Liver (tissue), 10 donors: ENCODE measurements at places on chromosomes 2 and 18. TPM values are rescaled to one million over a fixed set of nuclear protein-coding genes. Genes with fewer than 3 reads are reported as not detected.
A peak's percentile ranks its signal among the peaks of the same experiment; 100 is the strongest.

The L3MBTL4 gene
- 2.3 TPM for polyA plus RNA-seq

DNA sequence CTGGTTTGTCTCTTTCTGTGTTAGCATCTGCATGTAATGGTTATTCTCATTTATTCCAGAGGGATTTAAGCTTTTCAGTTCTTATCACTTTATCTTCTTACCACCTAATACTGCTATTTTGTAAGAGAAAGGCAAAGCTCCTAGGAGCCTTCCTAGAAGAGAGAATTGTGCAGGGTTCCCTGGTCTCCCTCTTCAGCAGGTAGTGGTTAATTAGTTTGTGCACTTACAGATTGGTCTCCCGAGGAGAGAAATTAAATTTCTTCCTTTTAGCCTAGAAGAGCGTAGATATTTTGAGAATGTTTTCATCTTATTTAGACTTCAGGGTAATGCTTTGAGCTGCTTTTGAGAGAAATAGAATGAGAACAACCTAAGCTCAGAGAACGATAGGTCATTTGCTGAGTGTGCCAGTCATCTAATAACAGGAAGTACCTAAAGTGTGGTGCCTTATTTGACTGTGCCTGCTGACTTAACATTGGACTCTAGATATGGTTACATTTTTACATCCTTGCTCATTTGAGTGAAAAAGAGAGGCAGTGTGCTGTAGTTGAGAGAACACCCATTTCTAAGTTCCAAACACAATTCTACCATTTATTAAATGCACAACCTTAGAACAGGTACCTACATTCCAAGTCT, 651.4 kb downstream of the STK39 start:
- no peaks in the 10 kb centered on the region for H3K27me3 ChIP-seq
- no peak for DNase-seq
- H3K4me3 ChIP-seq = no peak overlapping the region
- no peaks in the 10 kb centered on the region for H3K36me3 ChIP-seq
- H3K27ac ChIP-seq = no peak overlapping the region

DNA sequence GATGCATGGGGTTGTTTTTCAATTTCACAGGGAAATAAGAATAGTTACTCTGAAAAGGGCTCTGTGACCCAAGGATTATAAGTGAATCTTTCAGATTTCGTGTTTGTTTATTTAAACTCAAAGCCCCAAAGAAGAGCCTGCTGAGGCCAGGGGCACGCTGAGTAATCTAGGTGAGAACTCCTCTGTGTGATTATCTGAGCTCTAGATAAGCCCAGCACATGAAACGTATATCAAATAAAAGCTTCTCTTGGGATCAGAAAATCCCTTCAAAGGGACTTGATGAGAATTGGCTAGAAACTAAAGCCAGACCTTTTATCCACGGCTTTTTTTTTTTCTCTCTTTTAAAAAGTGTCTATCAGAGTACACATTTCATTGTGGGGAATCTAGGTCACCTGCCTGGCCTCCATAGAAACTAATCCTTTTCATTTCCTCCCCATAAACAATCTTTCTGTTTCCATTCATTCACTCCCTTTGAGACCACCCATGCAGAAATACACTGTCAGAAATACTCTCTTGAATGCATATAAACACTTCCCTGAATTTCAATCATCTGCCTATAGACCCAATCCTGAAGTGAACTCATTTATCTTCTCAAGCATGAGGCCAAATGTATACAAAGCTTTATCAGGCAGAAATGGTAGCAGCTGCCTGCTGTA, 137.4 kb downstream of the RIT2 start:
- no peaks in the 10 kb centered on the region for H3K27me3 ChIP-seq
- no peaks in the 10 kb centered on the region for H3K36me3 ChIP-seq
- H3K27ac ChIP-seq = no peak overlapping the region

GRCh38 chr18:37964885-37965571, 399.4 kb upstream of the CELF4 start:
- no peak for DNase-seq
- no peaks in the 10 kb centered on the region for H3K27me3 ChIP-seq
- no peaks in the 10 kb centered on the region for H3K36me3 ChIP-seq
- no peak overlapping the region for H3K27ac ChIP-seq
- H3K4me1 ChIP-seq = no peaks in the 10 kb centered on the region

- no peaks in the 10 kb centered on the region for H3K27me3 ChIP-seq
- no peaks in the 10 kb centered on the region for H3K36me3 ChIP-seq
- no peak overlapping the region for H3K27ac ChIP-seq
These were observed 366.0 kb downstream of the CMPK2 start for GRCh38 chr2:6499691-6500090.

The ACADL gene
- 22.3 TPM for polyA plus RNA-seq

- no peaks in the 10 kb centered on the region for H3K36me3 ChIP-seq
- H3K27ac ChIP-seq = no peak overlapping the region
- H3K4me1 ChIP-seq = no peaks in the 10 kb centered on the region
- H3K4me3 ChIP-seq = no peak overlapping the region
- DNase-seq = no peak
- H3K27me3 ChIP-seq = no peaks in the 10 kb centered on the region
These were observed 54.6 kb downstream of the LANCL1 start for GRCh38 chr2:210421916-210422315.

The CPO gene
- polyA plus RNA-seq = 0.31 TPM

- no peak overlapping the region for H3K4me3 ChIP-seq
- DNase-seq = no peak
- H3K4me1 ChIP-seq = no peaks in the 10 kb centered on the region
- no peak overlapping the region for H3K27ac ChIP-seq
These were observed 102.0 kb downstream of the CPO start for GRCh38 chr2:207041279-207041678.

- no peak for DNase-seq
- no peak overlapping the region for H3K4me3 ChIP-seq
- H3K27ac ChIP-seq = no peak overlapping the region
These were observed 283.6 kb upstream of the TRIB2 start for GRCh38 chr2:12432985-12433625.

DNA sequence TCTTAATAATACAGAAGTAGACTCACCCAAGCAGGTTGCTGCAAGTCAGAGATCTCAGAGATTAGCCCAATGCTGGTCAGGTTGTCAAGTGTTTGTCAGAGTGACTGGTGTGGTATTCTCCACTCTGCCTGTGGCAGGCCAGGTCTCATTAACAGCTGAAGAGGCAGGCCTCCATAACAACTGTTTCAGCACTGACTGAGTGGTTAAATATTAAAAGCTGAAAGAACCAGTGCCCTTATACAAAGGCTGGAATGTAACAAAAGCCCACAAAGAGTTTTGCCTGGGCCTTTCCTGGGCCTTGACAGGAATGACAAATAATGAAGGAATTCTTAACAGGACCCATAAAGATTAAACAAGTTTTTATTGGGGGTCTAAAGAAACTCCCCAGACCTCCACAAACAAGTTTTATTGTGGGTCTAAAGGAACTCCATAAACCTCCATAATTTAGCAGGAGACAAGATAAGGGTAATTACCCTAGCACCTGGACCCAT, 26.8 kb downstream of the SULT1C2 start:
- no peaks in the 10 kb centered on the region for H3K27me3 ChIP-seq
- no peak overlapping the region for H3K27ac ChIP-seq
- H3K4me1 ChIP-seq = no peaks in the 10 kb centered on the region
- H3K4me3 ChIP-seq = no peak overlapping the region

DNA sequence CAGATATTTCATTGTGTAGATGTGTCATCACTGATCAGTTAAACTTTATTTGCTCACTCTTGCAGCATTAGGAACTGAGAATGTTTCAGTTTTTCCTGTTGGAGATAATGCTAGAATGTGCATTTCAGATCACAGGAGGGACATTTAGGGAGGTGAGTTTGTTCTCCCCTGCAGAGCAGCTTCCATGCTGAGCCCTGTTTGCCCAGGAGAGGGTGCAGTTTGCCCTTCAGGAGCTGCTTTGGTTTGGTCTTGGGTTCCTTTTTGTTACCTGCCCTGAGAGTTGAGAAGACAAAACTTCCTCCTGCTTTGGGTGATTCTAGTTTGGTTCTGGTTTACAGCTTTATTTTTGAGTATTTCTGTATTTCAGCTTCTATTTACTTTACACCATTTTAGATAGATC, 49.9 kb downstream of the DGKD start:
- H3K4me1 ChIP-seq = peaks cover 3% of the 10 kb centered on the region
- H3K4me3 ChIP-seq = no peak overlapping the region
- no peaks in the 10 kb centered on the region for H3K27me3 ChIP-seq
- DNase-seq = no peak

DNA sequence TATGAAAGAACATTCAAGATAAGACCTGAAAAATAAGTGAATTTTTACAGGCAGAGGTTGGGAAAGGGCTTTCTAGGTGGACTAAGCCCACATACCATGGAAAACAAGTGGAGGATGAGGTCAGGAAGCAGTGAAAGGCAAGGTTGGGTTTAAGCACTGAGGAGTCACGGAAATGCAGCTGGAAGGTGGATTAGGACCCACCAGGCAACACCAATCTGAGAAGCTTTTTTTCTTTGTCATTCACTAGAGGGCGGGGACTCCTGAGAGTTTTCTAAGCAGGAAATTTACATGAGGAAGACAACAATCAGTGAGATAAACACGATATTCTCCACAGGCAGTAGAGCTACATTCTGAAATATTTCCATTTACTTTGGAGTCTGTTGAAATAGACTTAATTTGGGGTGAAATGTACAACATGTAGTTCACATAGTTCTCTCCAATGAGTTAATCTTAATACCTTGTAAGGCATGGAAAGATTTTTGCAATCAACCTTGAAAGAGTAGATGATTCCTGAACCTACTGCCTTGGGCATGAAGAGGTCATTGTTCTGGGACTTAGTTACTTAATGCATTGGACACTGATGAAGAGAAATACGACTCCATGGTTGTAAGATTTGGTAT, 40.7 kb downstream of the VIT start:
- no peaks in the 10 kb centered on the region for H3K27me3 ChIP-seq
- H3K4me3 ChIP-seq = no peak overlapping the region
- H3K36me3 ChIP-seq = no peaks in the 10 kb centered on the region
- DNase-seq = no peak
- no peak overlapping the region for H3K27ac ChIP-seq

DNA sequence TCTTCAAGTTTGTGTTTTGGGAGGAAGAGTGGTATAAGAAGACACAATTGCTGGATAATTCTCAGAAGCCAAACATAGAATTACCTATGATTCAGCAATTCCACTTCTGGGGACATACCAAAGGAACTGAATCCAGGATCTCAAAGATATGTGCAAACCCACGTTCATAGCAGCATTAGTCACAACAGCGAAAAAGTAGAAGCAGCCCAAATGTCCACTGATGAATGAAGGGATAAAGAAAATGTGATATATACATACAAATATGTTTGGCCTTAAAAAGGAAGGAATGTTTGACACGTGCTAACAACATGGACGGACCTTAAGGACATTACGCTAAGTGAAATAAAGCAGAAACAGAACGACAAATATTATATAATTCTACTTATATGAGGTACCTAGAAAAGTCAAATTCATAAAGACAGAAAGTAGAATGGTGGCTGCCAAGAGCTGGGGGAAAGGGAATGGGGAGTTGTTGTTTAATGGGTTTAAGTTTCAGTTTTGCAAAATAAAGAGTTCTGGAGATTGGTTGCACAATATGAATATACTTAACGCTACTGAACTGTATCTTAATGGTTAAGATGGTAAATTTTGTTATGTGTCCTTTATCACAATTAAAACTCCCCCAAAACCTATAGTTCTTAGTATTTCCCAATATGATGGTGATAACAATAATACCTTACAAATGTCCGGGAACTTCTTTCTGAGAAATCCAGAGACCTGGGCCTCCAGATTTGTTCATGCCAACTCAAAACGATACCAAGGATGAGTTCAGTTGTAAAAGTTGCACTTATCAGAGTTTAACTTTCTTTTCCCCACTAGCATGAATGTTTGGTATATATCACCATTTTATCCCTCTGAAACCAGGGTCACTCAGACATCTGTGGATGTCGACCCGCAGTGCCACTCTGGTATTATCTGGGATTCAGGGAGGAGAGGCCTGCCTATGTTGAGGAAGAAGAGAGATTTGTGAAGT, 33.7 kb upstream of the WIPF1 start:
- H3K4me1 ChIP-seq = no peaks in the 10 kb centered on the region
- no peak for DNase-seq

DNA sequence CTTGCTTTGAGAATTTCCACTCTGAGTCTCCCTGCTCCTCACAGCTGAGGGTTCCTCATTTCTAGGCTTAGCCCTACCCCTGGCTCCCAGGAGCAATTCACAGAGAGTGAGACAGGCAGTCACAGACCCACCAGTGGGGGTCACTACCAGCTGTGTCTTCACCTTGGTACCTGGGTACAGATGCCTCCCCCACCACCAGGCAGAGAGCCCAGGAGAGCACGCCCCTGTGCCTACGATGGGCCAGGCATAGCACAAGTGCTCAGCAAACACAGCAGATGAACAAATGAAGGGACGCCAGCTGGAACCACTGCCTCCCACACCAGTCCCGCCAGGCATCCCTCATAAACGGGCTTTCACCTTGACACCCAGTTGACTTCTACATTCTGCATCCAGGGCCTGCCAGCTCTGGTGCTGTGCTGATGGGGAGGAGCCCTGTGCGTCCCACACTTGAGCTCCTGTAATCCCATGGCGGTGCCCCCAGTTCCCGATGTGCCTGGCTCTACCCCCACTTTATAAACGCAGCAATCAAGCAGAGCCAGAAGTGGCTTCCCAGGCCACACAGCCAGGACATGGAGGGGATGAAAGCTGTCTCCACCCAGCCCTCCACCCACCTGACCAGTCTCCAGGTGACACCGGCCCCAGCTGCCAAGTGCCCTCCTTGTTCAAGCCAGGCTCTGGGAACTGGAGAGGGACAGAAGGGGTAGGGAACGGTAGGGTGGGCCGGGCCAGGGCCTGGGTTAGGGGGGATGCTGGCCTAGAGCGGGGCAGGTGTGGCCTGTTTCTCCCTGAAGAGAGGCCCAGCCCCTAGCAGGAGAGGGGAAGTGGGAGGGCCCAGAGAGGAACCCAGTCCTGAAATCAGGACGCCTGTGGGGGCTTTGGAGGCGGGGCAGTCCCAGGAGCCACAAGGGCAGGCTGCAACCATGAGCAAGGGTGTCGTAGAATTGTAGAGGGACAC, 42.5 kb downstream of the SCTR start:
- peaks cover 51% of the 10 kb centered on the region for H3K4me1 ChIP-seq
- peak overlapping the region; percentile 32 for H3K27ac ChIP-seq
- H3K36me3 ChIP-seq = no peaks in the 10 kb centered on the region

The MEP1B gene
- polyA plus RNA-seq = 0.09 TPM

- H3K4me1 ChIP-seq = peaks cover 2% of the 10 kb centered on the region
- H3K27ac ChIP-seq = no peak overlapping the region
- no peaks in the 10 kb centered on the region for H3K36me3 ChIP-seq
- H3K4me3 ChIP-seq = no peak overlapping the region
- no peak for DNase-seq
These were observed 69.0 kb downstream of the STPG4 start for GRCh38 chr2:47086054-47086471.

- H3K4me1 ChIP-seq = peaks cover 26% of the 10 kb centered on the region
- no peak for DNase-seq
- no peaks in the 10 kb centered on the region for H3K36me3 ChIP-seq
- peak overlapping the region; percentile 95 for H3K27ac ChIP-seq
- no peaks in the 10 kb centered on the region for H3K27me3 ChIP-seq
These were observed 128.6 kb downstream of the INHBB start for GRCh38 chr2:120474486-120474885.
